IPS DF 6.9 (cell line): ENCODE measurements at places on chromosomes 2 and 18.

- no peak for DNase-seq
These were observed 71.7 kb upstream of the TAF1B start for GRCh38 chr2:9771481-9772017.

GRCh38 chr2:182767578-182767977, 51.5 kb downstream of the DNAJC10 start:
- no peak for DNase-seq

GRCh38 chr2:203578759-203579643, 43.9 kb upstream of the RAPH1 start:
- DNase-seq = no peak

DNA sequence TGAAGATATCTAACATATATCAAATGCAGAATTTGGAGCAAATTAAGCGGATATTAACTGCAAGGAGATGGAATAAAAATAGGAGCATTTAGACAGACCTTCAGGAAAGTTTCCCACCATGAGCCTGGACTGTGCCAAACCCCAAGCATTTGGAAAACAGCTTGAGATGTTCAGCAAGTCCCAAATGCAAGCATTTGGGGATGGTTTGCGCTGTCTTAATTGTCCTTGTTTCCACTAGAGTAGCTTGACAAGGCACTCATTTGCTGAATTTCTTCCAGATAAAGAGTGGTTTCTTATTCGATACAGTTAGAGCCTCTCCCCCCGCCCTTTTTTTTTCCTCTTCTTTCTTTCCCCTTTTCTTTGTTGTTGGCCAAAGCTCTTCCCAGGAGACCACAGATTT, 77.1 kb upstream of the CDC42EP3 start:
- no peak for DNase-seq

- no peak for DNase-seq
These were observed 11.9 kb downstream of the ZNF516 start for GRCh38 chr18:76482971-76483691.

DNA sequence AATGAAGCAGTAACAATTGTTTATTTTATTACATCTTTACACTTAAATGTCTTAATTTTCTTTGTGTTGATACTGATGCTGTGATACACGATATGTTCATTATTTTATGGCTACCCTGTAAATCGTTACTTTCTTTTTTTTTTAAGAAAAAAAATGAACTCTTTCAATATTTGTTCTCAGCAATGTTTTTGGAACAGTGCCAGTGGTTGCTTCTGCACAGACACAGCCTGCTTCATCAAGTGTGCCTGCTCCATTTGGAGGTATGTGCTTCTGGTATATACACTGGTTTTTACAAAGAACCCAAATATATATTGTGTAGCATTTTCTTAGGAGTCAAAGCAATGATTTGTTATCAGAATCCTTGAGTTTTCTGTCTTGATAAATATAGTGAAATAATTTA, 62.2 kb upstream of the SCYGR2 start:
- DNase-seq = no peak

GRCh38 chr2:174263997-174264396, 15.7 kb upstream of the OLA1 start:
- DNase-seq = no peak

DNA sequence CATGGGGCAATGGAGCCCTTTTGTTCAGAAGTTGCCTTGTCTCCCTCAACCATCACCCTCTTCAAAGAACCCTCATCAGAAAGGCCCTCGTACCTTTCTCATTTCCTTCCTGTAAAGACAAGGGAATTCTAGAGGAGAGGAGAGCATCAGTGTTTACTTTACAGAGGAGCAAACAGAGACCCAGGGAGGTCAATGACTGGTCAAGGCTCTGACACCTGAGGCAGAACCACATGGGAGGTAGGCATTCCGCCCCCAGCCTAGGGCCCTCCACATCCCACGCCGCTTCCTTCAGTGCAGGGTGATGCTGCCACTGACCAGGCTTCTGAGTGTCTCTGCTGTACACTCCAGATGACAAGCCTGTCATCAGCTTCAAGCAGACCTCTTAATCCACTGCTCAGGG, 104.7 kb downstream of the NRP2 start:
- DNase-seq = no peak
